ENCODE measurements at places on chromosomes 7 and 10.
A peak's percentile ranks its signal among the peaks of the same experiment; 100 is the strongest.

- H3K27me3 ChIP-seq: no peaks in the 10 kb centered on the region
- no peak overlapping the region for H3K27ac ChIP-seq
These were observed 306.4 kb downstream of the NXPH1 start for GRCh38 chr7:8739837-8740236.

- no peak for DNase-seq
- H3K4me1 ChIP-seq: no peaks in the 10 kb centered on the region
- H3K4me3 ChIP-seq: no peak overlapping the region
- H3K27ac ChIP-seq: no peak overlapping the region
These were observed 61.8 kb upstream of the SP4 start for GRCh38 chr7:21365866-21366624.

GRCh38 chr10:117550599-117551329 lies 8.2 kb downstream of the EMX2 start:
- H3K27ac ChIP-seq: no peak overlapping the region
- peaks cover 67% of the 10 kb centered on the region for H3K27me3 ChIP-seq
- no peaks in the 10 kb centered on the region for H3K36me3 ChIP-seq
- peaks cover 17% of the 10 kb centered on the region for H3K4me1 ChIP-seq
- H3K4me3 ChIP-seq: no peak overlapping the region
- no peak for DNase-seq

DNA sequence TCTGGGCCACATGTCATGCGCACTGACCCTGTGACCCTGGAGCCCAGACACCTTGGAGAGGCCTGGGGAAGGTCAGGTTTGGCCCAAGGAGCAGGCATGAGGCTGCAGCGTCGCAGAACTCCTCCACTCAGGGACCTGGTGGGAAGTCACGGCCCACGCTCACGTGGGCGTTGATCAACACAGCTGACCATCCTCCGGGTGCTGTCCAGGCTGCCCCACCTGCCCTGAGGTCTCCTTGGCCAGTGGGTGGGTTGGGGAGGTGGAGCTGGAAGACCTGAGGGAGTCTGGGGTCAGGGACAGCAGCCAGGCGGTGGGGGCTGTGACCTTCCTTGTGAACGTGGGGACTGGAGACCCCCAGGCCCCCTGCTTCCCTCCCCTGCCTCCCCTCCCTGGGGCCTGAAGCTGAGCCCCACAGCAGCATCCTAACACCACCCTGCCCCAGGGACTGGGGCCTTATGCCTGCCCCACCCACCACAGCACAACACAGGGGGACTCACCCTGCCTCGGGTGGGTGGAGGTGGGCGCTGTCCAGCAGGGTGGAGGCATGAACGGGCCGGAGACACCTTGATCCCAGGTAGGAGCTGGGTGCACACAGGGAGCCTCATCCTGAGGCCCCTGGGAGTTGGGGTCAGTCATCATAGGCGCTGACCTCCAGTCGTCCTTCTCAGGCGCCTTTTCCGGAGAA lies 44.0 kb upstream of the ADGRA1 start:
- H3K4me1 ChIP-seq: no peaks in the 10 kb centered on the region
- no peaks in the 10 kb centered on the region for H3K27me3 ChIP-seq
- DNase-seq: no peak
- H3K4me3 ChIP-seq: no peak overlapping the region
- no peaks in the 10 kb centered on the region for H3K36me3 ChIP-seq

- no peaks in the 10 kb centered on the region for H3K27me3 ChIP-seq
- no peaks in the 10 kb centered on the region for H3K36me3 ChIP-seq
- H3K4me1 ChIP-seq: no peaks in the 10 kb centered on the region
- H3K4me3 ChIP-seq: no peak overlapping the region
- DNase-seq: no peak
- H3K27ac ChIP-seq: peak overlapping the region; percentile 45
These were observed 312.8 kb upstream of the ZMIZ1 start for GRCh38 chr10:78755877-78756455.

- H3K4me1 ChIP-seq: no peaks in the 10 kb centered on the region
- DNase-seq: no peak
- H3K36me3 ChIP-seq: peaks cover 5% of the 10 kb centered on the region
- H3K4me3 ChIP-seq: no peak overlapping the region
- no peaks in the 10 kb centered on the region for H3K27me3 ChIP-seq
These were observed 10.7 kb downstream of the IRF5 start for GRCh38 chr7:128948312-128948973.

DNA sequence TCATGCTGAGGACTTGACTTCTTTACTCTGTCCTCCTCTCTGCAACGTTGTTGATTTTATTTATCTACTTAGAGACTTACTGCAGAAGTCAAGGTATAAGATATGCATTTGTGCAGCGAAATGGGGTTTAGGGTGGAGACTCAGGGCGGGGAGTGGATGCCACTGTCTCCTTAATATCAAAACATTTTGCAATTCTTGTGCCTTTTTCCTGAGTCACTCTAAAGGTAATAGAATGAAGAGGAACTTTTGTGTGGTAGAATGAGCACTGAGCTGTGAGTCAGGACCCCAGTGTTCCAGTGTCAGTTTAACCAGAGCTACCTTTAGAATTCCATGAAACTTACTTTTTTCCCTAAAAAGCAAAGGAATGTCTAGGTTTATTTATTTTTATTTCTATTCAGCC lies 78.2 kb downstream of the VTI1A start:
- no peaks in the 10 kb centered on the region for H3K36me3 ChIP-seq
- no peak overlapping the region for H3K27ac ChIP-seq
- H3K27me3 ChIP-seq: no peaks in the 10 kb centered on the region
- DNase-seq: no peak
- H3K4me1 ChIP-seq: no peaks in the 10 kb centered on the region
- H3K4me3 ChIP-seq: no peak overlapping the region
